ENCODE measurements at places on chromosomes 13 and 19. TPM values are rescaled to one million over a fixed set of nuclear protein-coding genes. Genes with fewer than 3 reads are reported as not detected.
A peak's percentile ranks its signal among the peaks of the same experiment; 100 is the strongest.

DNA sequence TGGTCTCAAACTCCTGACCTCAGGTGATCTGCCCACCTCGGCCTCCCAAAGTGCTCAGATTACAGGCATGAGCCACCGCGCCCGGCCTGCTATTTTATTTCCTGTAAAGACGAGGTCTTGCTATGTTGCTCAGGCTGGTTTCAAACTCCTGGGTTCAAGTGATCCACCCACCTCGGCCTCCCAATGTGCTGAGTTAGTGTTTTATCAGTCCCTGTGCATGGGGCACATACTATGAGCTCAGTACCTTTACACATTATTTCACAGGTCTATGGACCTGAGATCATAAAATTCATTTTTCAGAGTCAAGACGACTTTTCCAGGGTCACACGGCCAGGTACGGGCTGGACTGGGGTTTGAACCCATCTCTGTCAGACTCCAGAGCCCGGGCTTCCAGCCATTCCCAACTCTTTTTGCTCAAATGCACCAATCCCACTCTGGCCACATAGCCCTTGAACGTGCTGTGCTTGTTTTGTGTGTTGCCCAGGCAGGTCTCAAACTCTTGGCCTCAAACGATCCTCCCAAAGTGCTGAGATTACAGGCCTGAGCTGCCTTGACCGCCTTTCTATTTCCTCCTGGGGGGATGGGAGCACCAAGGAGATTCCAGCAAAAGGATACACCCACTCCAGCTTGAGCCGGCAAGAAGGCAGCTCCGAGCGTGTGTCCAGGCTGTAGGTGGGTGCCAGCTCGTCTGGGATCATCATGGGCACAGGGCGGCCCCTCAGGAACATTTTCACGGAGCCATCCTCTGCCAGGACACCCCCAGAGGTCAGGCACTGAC lies 1.1 kb downstream of the EML2 start:
- peaks cover 30% of the 10 kb centered on the region for H3K4me1 ChIP-seq
- no peaks in the 10 kb centered on the region for H3K36me3 ChIP-seq
- DNase-seq, result peak; percentile 63
- H3K4me3 ChIP-seq, result peak overlapping the region; percentile 55

GRCh38 chr13:50779443-50780200 lies 63.9 kb downstream of the DLEU7 start:
- H3K27ac ChIP-seq, result peak overlapping the region; percentile 61
- DNase-seq, result no peak
- no peaks in the 10 kb centered on the region for H3K27me3 ChIP-seq
- H3K4me3 ChIP-seq, result no peak overlapping the region

DNA sequence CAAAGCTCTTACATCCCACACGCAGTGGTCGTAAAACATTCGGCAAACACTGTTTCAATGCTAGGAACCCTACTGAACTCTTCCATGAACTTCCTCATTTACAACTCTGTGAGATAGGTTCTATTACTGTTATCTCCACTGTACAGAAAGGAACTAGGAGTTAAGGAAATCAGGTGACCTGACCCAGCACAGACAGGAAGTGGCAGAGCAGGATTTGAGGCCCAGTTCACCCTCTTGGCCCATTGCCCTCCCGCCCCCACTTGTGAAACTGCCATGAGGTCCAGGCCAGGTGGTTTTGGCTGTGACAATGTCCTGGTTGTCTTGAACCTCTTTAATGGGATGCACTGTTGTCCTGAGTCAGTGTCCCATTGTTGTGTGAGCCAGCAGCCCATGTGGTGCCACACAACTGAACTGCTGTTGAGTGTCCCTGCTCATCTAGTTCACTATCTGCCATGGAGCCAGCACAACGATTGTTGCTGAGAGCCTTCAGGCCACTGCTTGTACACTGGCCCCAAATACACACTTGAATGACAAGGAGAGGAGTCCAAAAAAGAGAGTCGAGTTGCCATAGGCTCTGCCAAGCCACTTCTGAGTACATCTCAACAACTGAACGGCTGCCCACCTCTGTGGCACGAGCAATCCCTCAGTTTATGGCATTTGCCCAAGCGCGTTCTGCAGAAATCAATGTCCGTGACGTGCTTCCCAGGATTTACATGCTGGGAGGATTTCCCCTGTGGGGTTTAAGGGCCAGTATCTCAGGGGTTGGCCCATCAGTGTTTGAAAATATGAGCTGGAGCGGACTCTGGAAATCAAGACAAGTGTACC lies 484.6 kb downstream of the TSHZ3 start:
- H3K4me1 ChIP-seq, result no peaks in the 10 kb centered on the region
- DNase-seq, result no peak
- H3K36me3 ChIP-seq, result no peaks in the 10 kb centered on the region
- H3K4me3 ChIP-seq, result no peak overlapping the region
- H3K27me3 ChIP-seq, result no peaks in the 10 kb centered on the region

- DNase-seq, result peak; percentile 43
- 0 out of 2 replicates have a peak, but pooled peaks cover 2% of the 10 kb centered on the region for H3K36me3 ChIP-seq
- no peak overlapping the region for H3K27ac ChIP-seq
- H3K27me3 ChIP-seq, result no peaks in the 10 kb centered on the region
Measured at GRCh38 chr19:10718205-10719196, 622 bp downstream of the DNM2 start.

DNA sequence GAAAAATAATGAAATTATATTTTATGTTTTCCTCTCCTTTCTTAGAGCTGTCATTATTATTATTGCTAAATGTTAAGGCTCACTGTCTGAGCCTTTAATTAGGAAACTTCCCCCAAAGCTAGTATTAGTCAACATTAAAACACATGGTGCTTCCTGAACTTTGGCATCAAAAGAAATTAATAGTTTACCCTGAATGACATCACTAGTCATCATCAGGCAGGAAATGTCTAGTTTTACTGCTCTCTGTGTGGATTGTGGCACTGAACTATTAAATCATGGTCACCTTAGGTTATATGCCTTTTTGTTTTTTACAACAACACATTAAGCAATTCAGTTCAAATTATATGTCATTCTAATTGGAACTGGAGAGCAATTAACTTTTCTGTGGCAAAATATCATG lies 595.5 kb downstream of the SLITRK1 start:
- H3K27me3 ChIP-seq, result no peaks in the 10 kb centered on the region

DNA sequence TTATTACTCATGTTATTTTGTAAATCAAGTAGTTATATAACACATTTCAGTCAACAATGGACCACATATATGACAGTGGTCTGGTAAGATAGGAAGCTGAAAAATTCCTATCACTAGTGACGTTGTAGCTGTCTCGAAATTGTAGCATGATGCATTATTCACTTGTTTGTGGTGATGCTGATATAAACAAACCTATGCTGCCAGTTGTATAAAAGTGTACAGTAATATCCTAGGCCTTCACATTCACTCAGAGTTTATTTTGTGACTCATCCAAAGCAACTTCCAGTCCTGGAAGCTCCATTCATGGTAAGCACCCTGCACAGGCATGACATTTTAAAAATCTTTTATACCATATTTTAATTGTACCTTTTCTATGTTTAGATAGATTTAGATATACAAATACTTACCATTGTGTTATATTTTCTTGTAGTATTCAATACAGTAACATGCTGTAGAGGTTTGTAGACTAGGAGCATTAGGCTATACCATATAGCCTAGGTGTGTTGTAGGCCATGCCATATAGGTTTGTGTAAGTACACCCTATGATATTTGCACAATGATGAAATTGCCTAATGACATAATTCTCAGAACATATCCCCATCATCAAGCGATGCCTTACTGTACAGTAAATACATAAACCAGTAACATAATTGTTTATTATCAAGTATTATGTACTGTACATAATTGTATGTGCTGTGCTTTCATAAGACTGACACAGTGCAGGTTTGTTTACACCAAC lies 49.3 kb downstream of the IFT88 start:
- no peaks in the 10 kb centered on the region for H3K4me1 ChIP-seq
- no peaks in the 10 kb centered on the region for H3K36me3 ChIP-seq
- no peak overlapping the region for H3K4me3 ChIP-seq
- DNase-seq, result no peak
- H3K27me3 ChIP-seq, result no peaks in the 10 kb centered on the region

DNA sequence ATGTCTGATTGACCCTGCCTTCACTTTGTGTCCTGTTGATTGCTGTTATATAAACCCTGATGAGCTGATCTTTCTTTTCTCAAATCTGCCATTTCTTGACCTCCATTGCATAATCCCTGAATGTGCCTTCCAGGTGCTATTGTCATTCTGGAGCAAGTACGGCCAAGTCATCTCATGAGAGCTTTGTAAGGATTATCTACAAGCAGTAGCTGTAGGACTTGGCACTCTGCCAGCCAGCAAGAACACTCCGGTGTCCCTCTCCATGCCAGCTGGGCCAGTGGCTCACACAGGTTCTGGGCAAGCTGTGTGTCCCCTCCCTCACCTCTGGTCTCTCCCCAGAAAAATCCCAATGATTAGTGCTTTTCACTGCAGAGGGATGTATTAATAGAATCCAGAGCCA lies 348.1 kb downstream of the FOXO1 start:
- no peaks in the 10 kb centered on the region for H3K36me3 ChIP-seq
- DNase-seq, result no peak
- H3K27ac ChIP-seq, result no peak overlapping the region

- DNase-seq, result no peak
- no peaks in the 10 kb centered on the region for H3K27me3 ChIP-seq
- H3K27ac ChIP-seq, result no peak overlapping the region
Measured at GRCh38 chr13:45231305-45231704, 30.5 kb upstream of the KCTD4 start.

DNA sequence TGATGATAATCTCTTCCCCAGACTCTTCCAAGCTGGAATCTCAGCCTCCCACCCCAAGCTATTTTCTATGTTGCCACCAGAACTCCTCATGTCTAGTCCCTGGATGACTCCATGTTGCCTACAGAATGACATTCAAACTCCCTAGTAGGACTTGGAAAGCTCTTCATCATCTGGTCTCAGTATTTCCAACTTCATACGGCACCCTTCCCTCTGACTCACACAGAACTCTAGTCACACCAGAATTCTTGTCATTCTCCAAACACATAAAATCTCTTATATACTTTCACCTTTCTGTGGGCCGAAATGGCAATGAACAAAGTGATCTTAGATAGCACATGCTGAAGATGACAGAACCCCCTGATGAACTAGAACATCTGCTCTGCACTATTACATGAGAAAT lies 86.2 kb downstream of the CAB39L start:
- no peak overlapping the region for H3K27ac ChIP-seq
- H3K4me1 ChIP-seq, result no peaks in the 10 kb centered on the region
- no peaks in the 10 kb centered on the region for H3K36me3 ChIP-seq
- DNase-seq, result no peak

GRCh38 chr13:27820524-27821482 lies 28.5 kb downstream of the GSX1 start:
- no peaks in the 10 kb centered on the region for H3K36me3 ChIP-seq
- H3K27ac ChIP-seq, result no peak overlapping the region
- peaks cover 60% of the 10 kb centered on the region for H3K4me1 ChIP-seq
- peak overlapping the region; percentile 58 for H3K4me3 ChIP-seq

- peaks cover 11% of the 10 kb centered on the region for H3K4me1 ChIP-seq
- H3K27me3 ChIP-seq, result no peaks in the 10 kb centered on the region
- no peaks in the 10 kb centered on the region for H3K36me3 ChIP-seq
- no peak for DNase-seq
- no peak overlapping the region for H3K27ac ChIP-seq
- H3K4me3 ChIP-seq, result no peak overlapping the region
Measured at GRCh38 chr19:8393871-8394250, 3.7 kb downstream of the RAB11B start.

DNA sequence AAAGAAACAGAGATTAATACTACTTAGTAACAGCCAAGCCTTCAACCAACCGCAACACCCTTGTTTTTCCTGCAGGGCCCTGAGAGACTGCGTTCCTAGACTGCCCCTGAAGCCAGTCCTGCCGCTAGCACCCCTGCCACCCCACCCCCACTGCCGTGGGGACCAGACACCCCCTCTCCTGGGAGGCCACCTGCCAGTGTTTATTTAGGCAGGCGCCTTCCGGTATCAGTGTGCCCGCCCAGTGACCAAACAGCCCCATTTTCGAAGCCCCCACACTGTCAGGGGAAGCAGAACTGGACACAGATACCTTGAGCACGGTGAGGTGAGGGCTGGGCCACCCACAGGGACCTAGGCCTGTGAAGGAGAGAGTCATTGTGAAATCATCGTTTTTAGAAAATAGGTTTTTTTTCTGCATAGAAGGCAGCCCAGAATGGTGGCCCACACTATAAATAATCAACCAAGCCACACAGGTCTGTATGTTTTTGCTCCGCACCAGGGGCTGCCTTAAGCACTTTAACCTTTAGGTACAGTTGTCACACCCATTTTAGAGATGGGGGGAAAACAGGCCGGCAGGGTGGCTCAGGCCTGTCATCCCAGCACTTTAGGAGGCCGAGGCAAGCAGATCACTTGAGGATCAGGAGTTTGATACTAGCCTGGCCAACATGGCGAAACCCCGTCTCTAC lies 3.5 kb upstream of the TLE5 start:
- DNase-seq, result no peak
- no peaks in the 10 kb centered on the region for H3K27me3 ChIP-seq
- no peaks in the 10 kb centered on the region for H3K36me3 ChIP-seq
- H3K27ac ChIP-seq, result no peak overlapping the region

- no peaks in the 10 kb centered on the region for H3K27me3 ChIP-seq
- DNase-seq, result peak; percentile 13
- no peak overlapping the region for H3K4me3 ChIP-seq
- no peak overlapping the region for H3K27ac ChIP-seq
- no peaks in the 10 kb centered on the region for H3K4me1 ChIP-seq
Measured at GRCh38 chr13:47665043-47665442, 336.0 kb downstream of the SUCLA2 start.

DNA sequence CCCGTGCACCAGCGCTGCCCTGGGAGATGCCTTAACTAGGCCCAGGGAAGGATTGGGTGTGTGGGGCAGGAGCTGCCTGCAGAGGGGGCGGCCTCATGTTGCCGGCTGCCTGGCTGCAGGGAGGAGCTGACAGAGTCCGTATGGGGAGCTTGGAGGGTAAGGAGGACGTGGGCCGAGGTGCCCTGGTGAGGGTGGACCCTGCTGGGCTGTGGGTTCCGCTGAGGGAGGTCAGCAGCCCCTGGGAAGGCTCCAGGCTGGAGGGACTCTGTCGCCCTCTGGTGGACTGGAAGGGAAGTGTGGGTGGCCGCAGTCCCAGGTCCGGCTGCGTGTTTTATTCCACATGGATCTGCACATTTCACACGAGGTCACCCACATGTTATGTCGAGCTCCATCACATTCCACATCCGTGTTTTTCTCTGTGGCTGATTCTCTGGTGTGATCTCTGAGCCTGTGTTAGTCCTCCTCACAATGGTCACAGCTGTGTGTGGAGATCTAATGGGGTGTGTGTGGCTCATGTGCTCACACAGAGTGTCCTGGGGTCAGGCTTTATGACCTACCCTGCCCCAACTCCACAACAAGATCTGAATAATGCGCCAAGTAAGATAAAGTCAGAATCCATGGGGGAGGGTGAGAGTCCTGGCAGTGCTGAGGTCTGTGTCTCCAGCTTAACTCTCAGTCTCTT lies 1.8 kb upstream of the CEACAM8 start:
- H3K4me1 ChIP-seq, result no peaks in the 10 kb centered on the region
- H3K27ac ChIP-seq, result no peak overlapping the region
- H3K27me3 ChIP-seq, result no peaks in the 10 kb centered on the region
- DNase-seq, result peak; percentile 60

The PPAN gene
- 71.8 TPM for total RNA-seq

The TMEM221 gene
- total RNA-seq, result 0.90 TPM

The CYP4F11 gene
- total RNA-seq, result not detected

The PPM1N gene
- total RNA-seq, result 15.2 TPM

The LEUTX gene
- total RNA-seq, result not detected

The VAV1 gene
- 1.8 TPM for total RNA-seq
